Activated B cell treated with CpG ODN at 0.5 μM for 24 hours (primary cell): ENCODE measurements at places on chromosomes 12 and 14.

DNA sequence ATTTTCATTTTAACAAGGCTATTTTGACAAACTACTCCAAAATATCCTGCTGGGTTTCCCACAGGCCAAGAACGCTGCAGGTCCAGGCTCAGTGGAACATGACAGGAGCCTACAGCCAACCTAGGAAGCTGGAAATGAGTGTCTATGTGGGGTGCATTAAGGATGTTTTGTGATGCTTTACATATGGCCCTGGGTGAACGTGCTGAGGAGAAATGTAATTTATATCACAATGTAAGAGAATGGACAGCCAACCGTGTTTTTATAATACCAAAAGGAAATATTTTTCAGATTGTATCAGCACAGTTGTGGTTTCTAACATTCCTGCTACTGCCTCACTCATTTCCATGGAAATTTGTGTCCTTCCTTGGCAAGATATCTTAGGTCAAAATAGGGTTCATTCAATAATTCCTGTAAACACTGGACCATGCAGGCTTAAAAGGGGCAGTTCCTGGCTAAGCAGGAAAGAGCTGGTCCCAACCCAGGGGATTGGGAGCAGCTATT is 51.5 kb downstream of the ST8SIA1 start:
- H3K4me1 ChIP-seq: no peaks in the 10 kb centered on the region
- H3K4me3 ChIP-seq: no peak overlapping the region
- no peak for DNase-seq
- H3K27ac ChIP-seq: no peak overlapping the region
- H3K36me3 ChIP-seq: no peaks in the 10 kb centered on the region

- H3K36me3 ChIP-seq: peaks cover 5% of the 10 kb centered on the region
- H3K27me3 ChIP-seq: no peaks in the 10 kb centered on the region
- no peaks in the 10 kb centered on the region for H3K4me1 ChIP-seq
- DNase-seq: no peak
These were observed 45.8 kb downstream of the ARL6IP4 start for GRCh38 chr12:123026094-123026853.

DNA sequence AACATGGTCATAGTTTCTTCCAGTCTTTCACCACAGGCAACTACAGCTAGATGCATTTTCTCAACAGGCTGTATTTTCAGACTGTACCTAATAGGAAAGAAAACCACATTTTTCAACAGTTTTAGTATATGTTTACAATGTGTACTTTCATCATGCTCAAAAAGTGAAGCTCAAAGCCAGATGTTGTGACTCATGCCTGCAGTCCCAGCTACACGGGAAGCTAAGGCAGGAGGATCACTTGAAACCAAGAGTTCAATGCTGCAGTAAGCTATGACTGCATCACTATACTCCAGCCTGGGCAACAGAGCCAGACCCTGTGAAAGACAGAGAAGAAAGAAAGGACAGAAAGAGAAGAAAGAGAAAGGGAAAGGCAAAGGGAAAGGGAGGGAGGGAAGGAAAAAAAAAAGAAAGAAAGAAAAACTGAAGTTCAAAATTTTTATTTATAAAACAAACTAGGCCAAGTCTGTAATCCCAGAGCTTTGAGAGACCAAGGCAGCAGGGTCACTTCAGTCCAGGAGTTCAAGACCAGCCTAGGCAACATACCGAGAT is 25.5 kb downstream of the GXYLT1 start:
- no peak overlapping the region for H3K4me3 ChIP-seq
- no peak overlapping the region for H3K27ac ChIP-seq
- H3K27me3 ChIP-seq: no peaks in the 10 kb centered on the region
- peaks cover 29% of the 10 kb centered on the region for H3K36me3 ChIP-seq

DNA sequence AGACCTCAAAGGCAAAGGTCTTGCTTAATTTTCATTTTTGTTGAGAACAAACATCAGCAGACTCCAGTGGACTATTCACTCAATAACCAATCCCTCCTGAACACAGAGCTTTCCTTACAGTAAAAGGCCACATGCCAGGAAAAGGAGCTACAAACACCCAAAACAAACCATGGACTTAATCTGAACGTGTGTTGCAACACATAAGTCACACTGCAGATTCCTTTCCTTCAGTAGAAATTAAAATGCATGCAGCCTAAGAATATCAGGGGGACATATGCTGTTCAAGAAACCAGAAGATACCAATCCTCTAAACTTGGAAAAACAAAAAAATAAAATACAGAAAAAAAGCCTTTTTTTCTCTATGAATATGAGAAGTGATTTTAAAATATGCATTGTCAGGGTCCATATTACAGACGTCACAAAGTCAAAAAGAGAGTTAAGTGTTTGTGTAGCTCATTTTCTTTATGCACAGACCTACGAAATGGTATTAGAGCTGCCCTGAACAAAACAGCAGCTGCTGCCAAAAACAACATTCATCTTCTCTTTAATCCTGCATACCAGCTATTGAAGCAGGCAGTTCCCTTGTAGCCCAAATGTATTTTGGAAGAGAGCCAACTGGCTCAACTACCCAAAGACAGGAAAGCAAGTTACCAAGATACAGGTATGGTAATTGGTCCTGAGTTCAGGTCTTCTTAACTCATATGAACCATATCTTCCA is 26.2 kb downstream of the KITLG start:
- no peak overlapping the region for H3K27ac ChIP-seq
- no peaks in the 10 kb centered on the region for H3K36me3 ChIP-seq
- DNase-seq: no peak
- H3K4me1 ChIP-seq: no peaks in the 10 kb centered on the region
- no peak overlapping the region for H3K4me3 ChIP-seq
- no peaks in the 10 kb centered on the region for H3K27me3 ChIP-seq

- no peak overlapping the region for H3K27ac ChIP-seq
- no peak overlapping the region for H3K4me3 ChIP-seq
- peaks cover 10% of the 10 kb centered on the region for H3K36me3 ChIP-seq
- H3K27me3 ChIP-seq: no peaks in the 10 kb centered on the region
These were observed 29.1 kb downstream of the PAWR start for GRCh38 chr12:79661629-79662028.
